ENCODE measurements at places on chromosomes 13 and 19.

DNA sequence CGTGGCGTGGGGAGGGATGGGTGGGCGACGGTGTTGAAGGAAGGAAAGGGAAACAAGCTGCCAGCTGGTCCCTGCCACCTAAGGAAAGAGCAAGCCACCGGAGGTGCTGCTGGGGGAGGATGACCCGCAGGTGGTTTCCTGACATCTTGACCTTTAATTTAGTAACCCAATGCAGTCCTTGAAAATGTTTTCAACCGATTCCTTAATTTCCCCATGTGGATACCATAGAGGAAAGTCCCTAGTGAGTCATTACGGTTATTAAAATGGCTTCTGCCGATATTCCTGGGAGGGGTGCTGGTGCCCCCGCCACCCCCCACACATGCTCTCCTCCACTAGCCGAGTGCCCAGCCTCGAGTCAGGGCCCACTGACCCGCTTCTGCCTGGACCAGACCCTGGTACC is 6.3 kb upstream of the ANKRD10 start:
- DNase-seq, result no peak

GRCh38 chr19:48738557-48739403 is 1.6 kb downstream of the RASIP1 start:
- DNase-seq, result peak; percentile 88

GRCh38 chr13:37087486-37087885 is 18.0 kb downstream of the CSNK1A1L start:
- no peak for DNase-seq

DNA sequence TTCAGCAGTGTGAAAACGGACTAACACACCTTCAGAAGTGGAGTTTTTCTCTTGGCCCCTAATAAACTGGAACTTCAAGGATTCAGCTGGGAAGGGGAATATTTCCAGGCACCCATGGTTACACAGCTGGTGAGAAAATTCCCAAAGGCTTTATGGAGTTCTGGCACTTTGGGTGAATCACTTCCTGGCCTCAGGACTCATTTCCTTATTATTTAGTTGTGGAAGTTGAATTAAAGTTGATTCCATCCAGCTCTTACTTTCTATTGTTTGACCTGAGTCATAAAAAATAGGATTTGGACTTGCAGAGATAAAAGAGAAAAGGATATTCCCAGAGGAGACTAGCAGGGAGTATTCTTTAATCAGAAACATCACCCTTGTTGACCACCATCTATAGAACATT is 882.1 kb downstream of the UQCRFS1 start:
- no peak for DNase-seq

DNA sequence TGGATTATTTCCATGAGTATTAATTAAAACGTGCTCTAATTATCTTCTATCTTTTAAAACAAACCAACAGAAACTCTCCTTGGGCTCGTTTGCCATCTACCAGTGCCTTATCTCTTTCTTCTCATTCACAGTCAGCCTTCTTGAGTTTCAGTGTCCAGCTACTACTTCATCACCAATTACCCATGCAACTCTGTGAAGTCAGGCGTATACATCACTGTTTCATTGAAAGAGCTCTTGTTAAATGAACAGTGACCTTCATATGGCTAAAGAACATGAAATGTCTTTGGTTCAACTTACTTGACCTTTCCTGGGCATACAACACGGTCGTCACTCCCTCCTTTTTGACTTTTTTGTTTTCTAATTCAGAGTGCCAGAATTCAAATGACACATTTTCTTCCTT is 5.2 kb upstream of the IFT88 start:
- DNase-seq, result no peak

DNA sequence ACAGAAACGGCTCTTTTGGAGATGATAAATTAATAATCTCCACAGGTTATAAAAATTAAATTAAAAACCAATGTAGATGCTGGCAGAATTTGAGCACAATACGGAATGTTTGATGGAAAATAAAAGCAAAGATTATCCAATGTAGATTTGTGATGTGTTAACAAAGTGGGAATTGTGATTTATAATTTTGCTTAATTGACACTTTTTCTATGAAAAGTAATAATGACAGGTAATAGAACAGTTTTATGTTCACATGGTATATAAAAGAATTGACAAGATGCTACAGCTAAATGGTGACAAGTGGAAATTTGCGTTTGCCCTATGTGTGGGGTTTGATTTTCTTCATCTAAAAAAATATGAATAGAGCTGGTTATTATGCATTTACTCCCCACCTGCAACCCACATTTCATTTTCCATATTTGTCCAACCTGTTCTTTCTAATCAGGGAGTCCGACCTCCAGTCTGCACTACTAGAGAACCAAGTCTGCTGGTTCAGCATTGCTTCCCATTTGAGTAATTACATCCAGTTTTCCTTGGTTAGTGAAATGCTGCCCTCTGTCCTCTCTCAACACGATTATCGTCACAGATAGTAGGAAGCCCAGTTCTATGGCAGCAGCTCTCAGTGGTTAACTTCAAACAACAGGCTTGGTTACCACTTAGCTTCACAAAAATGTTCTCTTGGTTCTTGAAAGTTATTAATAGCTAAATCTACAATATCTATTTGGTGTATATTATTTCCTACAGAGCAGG is 61.4 kb upstream of the SLITRK1 start:
- DNase-seq, result no peak

GRCh38 chr13:95647321-95647720 is 2.8 kb upstream of the DZIP1 start:
- DNase-seq, result no peak

Data from T follicular helper cell (primary cell).